Urinary bladder (tissue), 4 donors: ENCODE measurements at places on chromosomes 6 and 20. TPM values are rescaled to one million over a fixed set of nuclear protein-coding genes. Genes with fewer than 3 reads are reported as not detected.

POM121L2 gene
- total RNA-seq: not detected

ANKS1A gene
- 21.9 TPM for total RNA-seq

DNA sequence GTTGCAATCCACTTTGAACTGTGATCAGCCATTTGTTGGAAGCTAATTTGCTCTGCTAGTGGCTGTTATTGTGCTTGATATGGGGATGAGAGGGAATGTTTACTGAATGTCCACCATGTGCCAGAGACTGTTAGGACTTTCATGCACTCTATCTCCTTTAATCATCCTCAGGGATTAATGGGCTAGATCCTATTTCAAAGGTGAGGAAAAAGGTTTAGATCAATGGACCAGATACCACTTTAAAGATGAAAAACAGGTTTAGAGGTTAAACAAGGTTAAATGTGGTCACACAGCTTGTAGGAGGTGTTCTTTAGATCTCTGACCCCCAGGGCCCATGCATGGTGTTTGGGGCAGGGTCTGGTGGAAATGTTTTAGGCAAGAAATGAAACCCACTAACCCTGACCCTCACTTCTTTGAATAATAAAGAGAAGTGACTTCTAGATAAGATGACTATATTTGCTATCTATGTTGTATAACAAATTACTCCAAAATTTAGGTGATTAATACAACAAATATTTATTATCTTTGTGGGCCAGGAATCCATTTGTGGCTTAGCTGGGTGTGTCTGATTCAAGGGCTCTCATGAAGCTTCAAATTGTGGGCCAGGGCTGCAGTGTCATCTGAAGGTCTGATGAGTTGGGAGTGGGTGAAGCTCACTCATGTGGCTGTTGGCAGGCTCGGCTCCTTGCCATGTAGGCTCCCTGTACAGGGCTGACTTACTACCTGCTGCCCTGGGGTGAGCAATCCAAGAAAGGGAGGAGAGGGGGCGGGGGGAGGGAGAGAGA is 127.8 kb upstream of the FOXA2 start:
- DNase-seq: no peak

- DNase-seq: no peak
Observed at GRCh38 chr6:43771210-43771857, 1.3 kb downstream of the VEGFA start.
